ENCODE measurements at places on chromosomes 16 and 17.

GRCh38 chr17:76781056-76781982, 43.4 kb downstream of the MFSD11 start:
- DNase-seq: no peak

DNA sequence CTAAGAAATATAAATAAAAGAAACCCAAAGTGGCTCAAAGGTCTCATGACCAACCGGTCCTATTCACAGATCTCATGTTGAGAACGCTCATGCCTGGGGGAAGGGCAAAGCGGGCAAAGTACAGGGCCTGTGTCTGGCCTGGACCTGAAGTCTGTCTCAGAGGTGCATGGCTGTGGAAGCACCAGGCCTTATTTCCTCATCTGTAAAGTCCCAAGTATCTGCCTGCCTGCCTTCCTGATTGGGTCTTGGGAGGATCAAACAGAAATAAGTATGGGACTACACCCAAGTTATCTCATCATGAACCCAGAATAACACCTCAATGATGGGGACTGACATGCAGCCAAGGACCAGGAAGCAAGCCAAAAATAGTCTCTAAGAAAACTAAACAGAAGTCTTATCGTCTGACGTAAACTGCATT, 14.2 kb downstream of the AXIN2 start:
- no peak for DNase-seq

GRCh38 chr17:15263206-15263579, 1.9 kb downstream of the PMP22 start:
- DNase-seq: no peak

GRCh38 chr17:10032118-10032852, 127.2 kb upstream of the RCVRN start:
- no peak for DNase-seq

GRCh38 chr16:70391881-70392481, 45.3 kb downstream of the DDX19A start:
- no peak for DNase-seq

DNA sequence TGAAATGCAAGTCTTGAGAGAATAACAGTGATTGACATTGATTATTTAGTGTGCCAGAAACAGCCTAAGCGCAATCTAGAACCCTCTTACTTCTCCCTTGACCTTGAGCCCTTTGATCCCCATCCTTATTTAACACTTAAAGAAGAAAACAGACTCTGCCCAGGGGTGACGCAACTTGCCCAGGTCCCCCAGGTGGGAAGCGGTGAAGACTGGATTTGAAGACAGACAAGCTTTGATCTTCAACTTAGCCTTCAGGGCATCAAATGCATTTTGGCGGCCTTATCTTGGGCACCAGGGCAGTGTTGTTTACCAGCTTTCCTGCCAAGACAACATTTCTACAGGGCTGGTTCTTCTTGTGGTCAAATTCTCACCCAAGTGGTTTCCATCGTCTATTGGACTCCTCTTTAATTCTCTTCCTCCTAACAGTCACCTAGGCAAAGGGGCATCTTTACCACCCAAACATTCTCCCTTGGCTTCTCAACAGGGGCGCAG, 8.9 kb upstream of the CIITA start:
- DNase-seq: no peak

DNA sequence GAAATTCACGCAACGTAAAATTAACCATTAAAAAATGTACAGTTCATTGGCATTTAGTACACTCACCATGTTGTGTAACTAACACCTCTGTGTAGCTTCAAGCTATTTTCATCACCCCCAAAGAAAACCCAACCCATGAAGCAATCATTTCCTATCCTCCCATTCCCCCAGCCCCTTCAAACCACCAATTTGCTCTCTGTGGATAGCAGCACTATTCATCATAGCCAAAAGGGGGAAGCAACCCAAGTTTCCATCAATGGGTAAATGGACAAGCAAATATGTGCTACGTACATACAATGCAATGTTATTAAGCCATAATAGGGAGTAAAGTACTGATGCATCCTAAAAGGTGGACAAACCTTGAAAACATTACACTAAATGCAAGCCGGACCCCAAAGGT, 10.9 kb upstream of the KRT222 start:
- no peak for DNase-seq

DNA sequence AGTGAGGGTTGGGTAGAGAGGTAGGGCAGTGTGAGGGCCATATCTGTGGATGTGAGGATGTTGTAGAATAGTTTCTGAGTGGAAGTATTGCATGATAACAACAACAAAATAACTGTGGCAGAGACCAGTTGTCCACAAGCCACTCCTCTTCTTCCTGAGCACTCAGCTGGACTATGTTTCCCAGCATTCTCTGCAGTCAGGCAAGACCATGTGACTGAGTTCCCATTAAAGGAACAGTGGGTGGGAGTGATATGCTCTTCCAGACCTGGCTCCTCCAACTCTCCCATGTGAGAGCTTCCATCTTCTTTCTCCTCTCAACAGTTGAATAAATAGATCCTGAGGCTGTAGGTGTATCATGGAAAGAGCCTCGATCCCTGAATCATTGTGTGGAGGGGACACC, 272.4 kb downstream of the CBLN1 start:
- no peak for DNase-seq

- DNase-seq: no peak
Observed at GRCh38 chr16:12182212-12182611, 205.7 kb downstream of the SNX29 start.

GRCh38 chr17:28899212-28899815, 1.8 kb upstream of the FLOT2 start:
- no peak for DNase-seq

- no peak for DNase-seq
Observed at GRCh38 chr17:7703584-7704479, 1.2 kb upstream of the EFNB3 start.

DNA sequence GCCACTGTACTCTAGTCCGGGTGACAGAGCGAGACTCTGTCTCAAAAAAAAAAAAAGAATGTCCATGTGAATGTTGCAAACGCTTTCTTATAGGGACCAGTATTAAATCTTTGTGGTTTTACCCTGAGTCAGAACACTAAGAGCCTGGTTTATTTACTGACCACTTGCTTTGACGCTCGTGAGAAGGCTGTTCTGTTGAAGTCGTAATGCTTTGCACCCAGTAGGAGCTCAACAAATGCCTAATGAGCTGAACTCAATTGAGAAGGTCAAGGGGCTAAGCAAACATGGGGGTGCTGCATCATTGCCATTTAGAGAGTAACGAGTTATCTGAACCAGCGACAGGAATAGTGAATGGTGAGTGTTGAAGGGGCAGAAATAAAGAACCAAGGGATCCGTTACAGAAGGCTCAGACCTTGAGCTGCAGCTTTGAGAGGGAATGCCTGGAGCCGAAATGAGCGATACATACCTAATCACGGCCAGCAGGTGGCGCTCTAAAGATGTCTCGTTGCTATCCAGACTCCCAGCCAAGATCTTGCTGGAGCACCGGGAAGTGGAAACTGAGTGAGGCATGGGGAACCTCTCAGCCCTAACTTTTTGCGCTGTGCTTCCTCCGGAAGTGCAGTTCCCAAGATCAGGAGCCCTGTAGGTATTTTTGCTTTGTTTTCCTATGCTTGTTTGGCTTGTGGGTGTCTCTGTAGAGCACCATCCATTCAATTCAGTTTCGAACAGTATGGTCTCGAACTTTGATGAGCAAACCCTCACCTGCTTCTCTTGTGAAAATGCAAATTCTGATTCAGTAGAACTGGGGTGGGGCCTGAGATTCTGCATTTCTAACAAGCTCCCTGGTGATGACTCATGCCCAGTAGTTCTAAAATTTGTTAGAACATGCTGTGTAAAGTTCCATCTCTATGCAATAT, 12.6 kb upstream of the RNF222 start:
- DNase-seq: peak; percentile 52
